ENCODE measurements at places on chromosomes 12 and 14. TPM values are rescaled to one million over a fixed set of nuclear protein-coding genes. Genes with fewer than 3 reads are reported as not detected.

The MNAT1 gene
- 41.6 TPM for polyA plus RNA-seq

The TAS2R42 gene
- polyA plus RNA-seq = not detected

The RNASE3 gene
- not detected for polyA plus RNA-seq

The TPPP2 gene
- polyA plus RNA-seq = 1.3 TPM

The PDE3A gene
- polyA plus RNA-seq = 3.3 TPM

The KRT8 gene
- 333 TPM for polyA plus RNA-seq

The SERPINA1 gene
- polyA plus RNA-seq = 2,184 TPM

The IL26 gene
- polyA plus RNA-seq = not detected

- DNase-seq = no peak
Measured at GRCh38 chr12:108757856-108758255, 26.5 kb upstream of the CORO1C start.

DNA sequence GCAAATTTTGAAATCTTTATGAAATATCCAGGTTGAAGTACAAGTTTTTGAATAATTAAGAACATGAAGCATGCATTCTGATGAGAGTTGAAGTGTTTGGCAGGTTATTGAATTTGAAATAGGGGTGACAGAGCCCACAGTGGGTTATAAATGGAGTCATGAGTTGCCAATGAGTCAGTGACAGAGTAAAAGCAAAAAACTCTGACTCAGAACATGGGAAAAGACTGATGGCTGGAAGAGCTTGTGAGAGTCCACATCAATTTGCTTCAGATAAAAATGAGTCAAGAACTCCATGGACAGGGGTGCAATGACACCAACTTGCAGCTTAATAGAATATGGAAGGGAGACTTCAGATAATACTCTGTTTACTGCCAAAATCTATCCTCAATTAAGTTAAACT, 105.3 kb downstream of the SLC6A15 start:
- no peak for DNase-seq

DNA sequence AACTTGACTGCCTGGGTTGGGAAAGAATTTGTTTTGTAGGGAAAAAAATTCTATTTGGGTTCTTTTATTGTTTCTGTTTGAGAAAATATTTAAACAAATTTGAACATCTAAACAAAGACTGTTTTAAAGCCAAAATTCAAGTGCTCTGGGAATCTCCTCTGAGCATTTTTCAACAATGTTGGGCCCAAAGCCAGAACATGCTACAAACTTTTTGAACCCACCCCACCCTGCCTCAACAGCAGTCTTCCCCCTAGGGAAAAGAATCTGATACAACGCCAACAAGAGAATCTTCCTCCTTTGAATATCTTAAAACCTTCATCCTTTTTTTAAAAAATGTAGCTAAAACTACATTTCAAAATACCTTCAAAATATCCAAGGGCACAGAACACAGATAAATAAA, 20.4 kb upstream of the NID2 start:
- DNase-seq = no peak

- no peak for DNase-seq
Measured at GRCh38 chr12:126474703-126475102, 1409.5 kb downstream of the AACS start.

- no peak for DNase-seq
Measured at GRCh38 chr14:77424862-77425261, 1.5 kb upstream of the NOXRED1 start.

DNA sequence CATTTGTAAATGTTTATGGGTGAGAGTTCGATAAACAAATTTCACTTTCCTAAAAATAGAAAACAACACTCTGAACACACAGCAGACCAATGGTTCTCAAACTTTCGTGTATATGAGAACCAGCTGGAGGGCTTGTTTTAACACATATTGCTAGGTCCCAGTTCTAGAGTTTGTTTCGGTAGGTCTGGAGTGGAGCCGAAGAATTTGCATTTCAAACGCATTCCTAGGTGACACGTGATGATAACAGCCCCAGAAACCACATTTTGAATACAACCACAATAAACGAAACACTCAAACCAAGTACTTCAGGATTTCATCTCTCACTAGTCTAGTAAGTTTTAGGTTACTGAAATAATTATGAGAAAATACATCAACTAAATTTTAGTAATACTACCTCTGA, 17.1 kb downstream of the SEC23A start:
- no peak for DNase-seq

DNA sequence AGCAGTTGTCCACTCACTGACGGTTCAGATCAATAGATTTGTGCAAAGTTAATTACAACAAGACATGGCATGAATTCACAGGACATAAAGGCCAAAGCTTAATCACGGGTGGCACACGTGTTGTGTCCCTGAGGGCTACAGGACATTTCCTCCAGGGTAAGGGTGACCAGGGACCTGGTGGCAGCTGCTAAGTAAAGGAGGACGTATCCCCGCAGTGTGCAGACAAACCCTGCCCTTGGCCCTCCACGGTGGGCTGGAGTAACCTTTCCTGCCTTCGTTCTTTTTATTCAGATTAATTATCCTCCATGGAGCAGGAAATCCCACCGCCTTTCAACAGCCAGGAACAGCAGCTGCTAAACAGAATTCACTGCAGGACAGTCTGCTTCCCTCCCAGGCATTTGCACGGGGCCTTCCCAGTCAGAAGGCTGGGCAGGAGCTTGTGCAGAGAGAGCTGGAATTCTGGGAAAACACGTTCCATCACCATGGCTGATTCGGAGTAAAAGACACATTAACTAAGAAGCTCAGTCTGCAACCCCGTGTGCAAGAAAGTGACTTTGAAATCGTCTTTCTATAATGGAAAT, 289.9 kb upstream of the SFSWAP start:
- no peak for DNase-seq

DNA sequence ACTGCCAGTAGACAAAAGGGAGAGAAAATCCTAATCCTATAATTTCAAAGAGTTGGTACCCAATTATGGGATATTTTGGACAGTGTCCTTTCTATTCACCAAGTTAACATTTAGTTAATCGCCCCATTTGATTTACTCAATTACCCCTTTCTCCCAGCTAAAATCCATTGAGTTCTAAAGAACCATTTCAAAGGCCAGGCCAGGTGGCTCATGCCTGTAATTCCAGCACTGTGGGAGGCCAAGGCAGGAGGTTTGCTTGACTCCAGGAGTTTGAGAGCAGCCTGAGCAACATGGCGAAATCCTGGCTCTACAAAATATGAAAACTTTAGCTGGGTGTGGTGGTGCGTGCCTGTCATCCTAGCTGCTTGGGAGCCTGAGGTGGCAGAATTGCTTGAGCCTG, 5.5 kb upstream of the GPR19 start:
- no peak for DNase-seq

GRCh38 chr12:70691018-70691672, 53.9 kb upstream of the PTPRB start:
- DNase-seq = no peak

DNA sequence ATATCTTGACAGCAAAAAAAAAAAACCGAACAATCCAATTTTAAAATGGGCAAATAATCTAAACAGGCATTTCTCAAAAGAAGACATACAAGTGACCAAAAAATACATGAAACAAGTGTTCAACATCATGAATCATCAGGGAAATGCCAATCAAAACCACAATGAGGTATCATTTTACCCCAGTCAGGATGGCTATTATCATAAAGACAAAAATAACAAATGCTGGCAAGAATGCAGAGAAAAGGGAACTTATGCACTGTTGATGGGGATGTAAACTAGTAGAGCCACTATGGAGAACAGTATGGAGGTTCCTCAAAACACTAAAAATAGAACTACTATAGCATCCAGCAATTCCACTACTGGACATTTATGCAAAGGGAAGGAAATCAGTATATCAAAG, 448.2 kb downstream of the RGS6 start:
- no peak for DNase-seq
